Anterior cingulate cortex (tissue), 58 donors: ENCODE measurements at places on chromosomes 7 and 10.

DNA sequence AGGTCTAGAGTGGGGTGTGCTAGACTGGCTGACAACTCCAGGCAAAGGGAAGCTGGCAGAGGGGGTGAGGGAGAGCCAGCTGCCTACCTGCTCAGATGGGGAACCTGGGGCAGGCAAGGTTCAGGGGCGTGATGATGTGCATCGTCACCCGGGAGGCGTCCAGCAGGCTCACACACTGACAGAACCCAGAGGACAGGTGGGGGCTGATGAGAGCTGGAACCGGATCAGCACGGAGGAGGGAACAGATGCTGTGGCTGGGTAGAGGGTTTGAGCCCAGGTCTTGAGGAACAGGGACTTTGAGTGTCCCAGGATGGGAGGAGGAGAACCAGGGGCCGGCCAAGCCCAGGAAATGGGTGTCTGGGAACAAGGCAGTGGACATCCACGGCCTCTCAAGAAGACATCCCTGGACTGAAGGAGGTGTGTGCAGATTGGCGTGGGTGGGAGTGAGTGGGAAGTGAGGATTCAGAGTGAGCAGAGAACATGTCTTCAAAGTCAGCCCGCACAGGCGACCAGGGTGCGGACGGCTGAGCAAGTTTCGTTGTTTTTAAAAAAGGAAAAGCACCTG lies 3.9 kb downstream of the RASGEF1A start:
- DNase-seq: no peak

DNA sequence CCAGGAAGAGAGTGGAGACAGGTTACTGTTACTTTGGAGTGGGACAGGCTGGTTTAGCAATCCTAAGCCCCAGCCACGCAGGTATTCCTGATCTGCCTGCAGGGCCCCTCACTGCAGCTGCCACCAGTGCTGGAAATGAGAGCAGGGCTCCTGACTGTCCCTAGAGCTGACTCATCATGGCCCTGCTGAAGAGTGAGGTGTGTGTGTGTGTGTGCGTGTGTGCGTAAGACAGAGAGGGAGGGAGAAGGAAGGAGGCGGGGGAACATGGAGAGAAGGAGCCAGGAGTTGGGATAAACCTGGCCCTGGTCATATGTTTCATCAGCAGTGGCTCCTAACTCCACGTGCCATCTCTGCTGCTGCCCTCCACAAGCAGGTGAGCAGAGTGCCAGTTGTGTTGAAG lies 3.6 kb downstream of the FOXI2 start:
- no peak for DNase-seq

GRCh38 chr10:131895116-131895515 lies 5.7 kb upstream of the PPP2R2D start:
- no peak for DNase-seq

DNA sequence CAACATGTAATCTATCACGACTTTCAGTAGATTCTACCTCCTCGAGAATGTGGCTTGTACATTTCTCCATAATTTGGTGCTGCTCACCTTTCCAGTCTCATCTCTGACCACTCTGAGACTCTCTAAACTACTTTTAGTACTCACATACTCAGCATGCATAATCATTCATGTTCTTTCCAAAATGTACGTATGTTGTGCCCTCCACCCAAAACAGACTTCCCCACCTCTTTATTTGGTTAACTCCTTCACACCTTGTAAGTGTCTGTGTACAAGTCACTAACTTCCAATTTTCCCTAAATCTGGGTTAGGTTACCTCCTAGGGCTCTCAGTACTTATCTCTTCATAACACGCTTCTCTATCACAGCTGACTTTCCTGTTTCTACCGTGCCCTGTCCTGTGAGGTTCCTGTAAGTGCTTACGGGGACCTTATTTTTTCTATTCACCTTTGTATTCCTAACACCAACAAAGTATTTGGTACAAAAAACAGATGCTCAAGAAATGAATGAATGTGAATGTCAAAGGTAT lies 186.2 kb upstream of the MKLN1 start:
- no peak for DNase-seq

DNA sequence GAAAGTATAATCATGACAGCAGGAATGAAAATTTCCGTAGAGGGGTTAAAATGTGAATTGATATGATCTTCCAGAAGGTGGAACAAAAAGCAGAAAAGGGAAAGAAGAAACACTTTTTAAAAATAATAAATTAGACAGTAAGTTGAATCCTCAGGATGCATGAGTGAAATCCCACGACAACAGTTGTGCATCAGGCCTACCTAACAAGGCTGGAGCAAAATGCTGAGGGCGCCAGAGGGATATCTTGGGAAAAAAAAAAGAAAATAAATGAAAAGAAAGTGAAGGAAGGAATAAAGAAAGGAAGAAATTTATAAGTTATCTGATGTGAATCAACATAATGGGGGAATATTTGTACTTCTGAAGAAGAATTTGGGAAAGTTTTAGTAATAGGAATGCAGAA lies 13.0 kb upstream of the HUS1 start:
- no peak for DNase-seq

DNA sequence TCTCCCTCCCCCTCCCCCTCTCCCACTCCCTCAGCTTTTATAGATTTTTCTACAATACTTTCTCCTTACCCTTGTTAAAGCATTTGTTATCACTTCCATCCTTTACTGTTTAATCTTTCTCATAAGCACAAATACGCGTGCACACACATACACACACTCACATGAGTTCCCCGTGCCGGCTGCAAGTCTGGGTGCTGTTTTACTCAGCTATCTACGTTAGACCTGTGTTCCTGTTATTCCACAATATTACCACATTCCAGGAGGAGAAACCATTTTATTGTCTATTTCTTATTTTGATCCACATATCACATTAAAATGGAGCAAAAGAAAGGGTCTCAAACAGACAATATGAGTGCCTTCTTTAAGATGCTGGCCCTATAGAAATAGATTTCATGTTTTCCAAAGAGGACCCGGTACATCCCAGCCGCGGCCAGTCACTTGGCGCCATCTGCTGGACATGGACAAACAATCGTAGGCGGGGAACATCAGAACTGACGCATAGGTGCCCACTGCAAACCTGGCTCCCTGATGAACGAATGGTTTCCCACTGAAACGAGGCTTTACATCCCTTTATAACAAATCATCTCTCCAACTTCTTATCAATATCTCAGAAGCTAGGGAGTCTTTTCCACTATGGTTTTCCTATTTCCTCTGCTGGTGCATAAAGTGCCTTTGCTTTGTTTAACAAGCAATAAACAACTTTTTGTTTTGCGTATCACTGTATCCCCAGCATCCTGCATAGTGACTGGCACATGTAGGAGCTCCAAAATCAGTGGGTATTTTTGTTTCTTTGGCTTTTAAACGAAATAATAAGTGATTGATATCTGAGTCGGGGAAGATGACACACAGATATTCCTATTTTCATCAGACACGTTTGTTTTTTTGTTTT lies 25.2 kb upstream of the OPTN start:
- DNase-seq: peak; percentile 19

DNA sequence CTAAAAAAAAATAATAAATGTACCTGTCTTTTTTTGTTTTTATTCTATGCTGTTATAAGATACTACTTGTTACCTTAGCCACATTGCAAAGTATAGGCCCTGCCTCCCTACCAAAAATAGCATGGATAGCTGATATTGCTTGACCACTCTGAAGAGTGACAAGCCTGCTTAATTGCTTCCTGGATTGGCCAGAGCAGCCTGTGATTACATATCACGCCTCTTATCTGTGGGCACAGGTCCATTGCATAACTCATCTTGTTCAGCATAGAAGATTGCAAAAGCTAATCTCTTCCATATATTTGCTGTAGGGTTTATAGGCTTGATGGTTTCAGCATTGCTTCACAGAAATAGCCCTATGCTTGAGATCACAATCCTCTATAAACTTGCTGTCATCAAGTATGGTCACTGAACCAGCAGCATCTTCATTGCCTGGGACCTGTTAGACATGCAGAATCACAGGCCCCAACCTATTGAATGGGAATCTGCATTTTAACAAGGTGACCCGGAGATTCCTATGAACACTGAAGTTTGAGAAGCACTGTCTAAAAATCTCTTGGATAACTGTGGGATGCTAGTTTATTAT lies 280.8 kb upstream of the CDC14C start:
- no peak for DNase-seq

GRCh38 chr10:34179280-34179679 lies 635.8 kb downstream of the PARD3 start:
- no peak for DNase-seq

DNA sequence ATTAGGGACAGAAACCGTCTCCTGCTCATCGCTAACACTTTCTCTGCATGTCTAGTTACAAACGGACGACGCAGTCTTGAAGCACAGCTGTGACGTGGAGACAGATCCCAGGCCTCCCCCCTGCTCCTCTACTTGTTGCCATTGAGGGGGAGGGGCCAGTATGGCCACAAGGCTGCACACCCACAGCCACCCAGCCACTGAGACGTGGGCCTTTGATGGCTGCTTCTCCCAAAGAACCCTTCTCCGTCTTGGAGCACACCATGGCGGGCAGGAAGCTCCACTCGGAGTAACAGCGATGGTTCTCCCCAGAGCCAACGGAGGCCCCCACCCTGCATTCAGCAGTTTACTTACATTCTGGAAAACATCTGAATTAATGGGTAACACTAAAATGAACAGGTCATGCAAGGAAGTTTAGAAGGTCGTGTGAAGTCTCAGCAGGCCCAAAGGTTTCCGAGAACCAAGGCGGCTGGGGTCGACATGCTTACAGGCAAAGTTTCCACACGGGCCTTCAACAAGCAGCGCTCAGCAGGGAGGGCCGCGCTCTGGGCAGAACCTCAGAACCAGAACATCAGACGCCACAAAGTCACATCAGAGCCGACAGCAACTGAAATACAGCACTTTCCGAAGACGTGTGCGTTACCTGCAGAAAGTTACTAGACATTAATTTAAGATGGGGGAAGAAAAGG lies 169.6 kb downstream of the DIP2C start:
- DNase-seq: no peak

DNA sequence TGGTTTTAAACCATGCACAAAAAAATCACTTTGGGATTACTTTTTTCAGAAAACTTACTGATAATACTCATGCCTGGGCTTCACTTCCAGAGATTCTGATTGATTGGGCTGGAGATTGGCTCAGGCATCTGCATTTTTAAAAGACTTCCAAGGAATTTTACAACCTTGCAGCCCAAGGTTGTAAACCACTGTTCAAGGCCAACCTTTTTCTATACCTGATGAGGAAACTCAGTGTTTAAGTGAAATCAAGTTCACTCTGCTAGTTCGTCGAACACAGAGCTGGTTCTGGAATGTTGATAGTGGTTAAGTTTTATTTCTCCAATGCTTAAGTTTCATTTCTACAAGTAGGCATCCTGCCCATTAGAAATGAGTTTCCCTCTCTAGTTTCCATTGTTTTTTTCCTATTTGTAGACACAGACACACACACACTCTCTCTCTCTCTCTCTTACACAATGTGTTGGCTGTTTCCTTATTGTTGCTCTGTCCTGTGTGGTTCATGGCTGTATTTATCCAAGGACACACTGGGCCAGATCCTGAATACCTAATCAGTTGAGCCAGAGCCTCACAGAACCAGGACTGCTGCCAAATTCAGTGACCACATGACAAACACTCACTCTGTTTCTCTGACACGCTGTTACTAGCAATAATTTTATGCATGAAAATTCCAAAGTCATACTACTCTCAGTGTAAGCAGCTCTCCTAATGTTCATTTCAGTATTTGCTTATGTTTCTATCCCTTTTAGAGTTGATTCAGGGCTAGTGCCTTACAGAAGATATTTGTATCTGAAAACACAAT lies 3.7 kb upstream of the IFIT1B start:
- peak; percentile 33 for DNase-seq

GRCh38 chr7:38318803-38319416 lies 45.5 kb upstream of the TARP start:
- peak; percentile 5 for DNase-seq

GRCh38 chr10:7541137-7542087 lies 125.4 kb downstream of the ITIH5 start:
- no peak for DNase-seq

- DNase-seq: no peak
These were observed 18.2 kb downstream of the PRF1 start for GRCh38 chr10:70584366-70584765.
